ENCODE measurements at places on chromosomes 12 and 14.
A peak's percentile ranks its signal among the peaks of the same experiment; 100 is the strongest.

DNA sequence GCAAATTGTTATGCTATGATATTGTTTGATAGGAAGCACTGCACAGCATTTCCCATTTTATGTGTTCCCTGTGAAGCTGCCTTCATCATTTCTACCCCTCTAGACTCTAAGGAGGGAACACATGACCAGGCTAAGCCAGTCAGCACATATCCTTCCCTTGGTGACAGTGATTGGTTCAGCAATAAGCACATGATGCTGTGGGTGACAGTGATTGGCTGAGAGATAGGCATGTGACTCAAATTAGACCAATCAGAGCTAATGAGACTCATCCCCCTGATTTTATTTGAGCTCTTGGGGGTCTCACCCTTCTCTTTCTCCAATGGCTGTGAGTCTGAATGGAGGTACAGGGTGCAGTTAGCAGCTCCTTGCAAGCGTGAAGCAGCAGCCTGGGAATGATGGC, 195.2 kb downstream of the NUAK1 start:
- DNase-seq = no peak

- DNase-seq = peak; percentile 79
These were observed 13.7 kb downstream of the TRMT61A start for GRCh38 chr14:103542605-103543088.

DNA sequence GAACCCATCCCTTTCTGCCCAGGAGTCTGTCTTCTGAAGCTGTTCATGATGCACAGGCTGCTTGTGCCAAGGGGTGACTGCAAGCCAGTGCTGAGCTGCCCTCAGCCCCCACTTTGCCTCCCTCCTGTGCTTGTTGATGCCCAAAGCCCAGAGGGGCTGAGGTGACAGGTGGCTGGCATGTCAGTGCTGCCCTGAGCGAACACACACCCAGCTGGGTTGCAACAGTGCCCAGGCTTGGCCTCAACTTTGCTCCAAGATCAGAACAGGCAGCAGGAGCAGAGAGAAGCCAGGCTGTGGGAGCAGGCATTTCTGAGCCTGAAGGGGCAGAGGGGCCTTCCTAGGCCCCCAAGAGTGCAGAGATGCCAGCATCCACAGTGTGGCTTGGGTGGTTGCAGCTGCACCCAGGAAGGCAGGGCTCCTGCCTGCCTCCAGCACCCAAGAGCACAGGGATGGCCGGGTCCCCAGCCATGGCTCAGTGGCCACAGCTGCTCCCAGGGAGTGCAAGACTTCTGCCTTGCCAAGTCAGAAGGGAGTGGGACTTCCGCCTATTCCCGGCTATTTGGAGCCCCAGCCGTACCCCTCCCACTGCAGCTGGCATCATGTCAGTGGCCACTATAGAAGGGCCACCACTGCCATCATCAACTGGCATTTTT, 83.1 kb downstream of the SLC16A7 start:
- no peak for DNase-seq

DNA sequence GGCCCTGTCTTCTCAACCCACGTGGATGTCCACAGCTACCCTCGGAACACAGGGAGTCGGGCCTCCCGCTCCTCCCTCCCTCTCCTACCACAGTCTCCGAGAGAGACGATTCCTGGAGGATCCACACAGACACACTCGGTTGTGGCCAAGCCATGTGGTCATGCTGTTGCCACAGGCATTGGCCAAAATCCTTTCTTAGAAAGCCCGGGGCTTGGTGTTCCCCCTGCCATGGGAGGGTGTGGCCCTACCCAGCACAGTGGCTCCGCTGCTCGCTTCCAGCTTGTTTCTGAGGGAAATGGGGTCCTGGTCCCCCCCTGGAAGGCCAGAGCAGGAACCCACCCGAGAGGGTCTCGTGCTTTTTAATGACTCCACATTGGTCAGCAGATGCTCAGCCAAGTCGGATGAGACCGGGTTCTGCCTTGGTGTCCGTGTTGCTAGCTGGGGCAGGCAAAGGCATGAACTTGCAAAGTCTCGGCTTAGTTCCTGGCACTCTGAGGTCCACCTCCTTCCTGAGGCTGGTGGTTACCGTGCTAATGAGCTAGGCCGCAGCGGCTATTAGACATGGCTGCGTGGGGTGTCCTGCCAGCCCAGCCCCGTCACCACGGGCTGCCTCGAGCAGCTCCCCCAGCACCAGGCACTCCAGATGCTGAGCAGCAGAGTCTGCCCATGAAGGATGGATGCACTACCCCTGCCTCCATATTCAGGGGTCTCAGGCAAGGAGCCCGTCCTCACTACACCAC, 46.8 kb upstream of the MEG3 start:
- DNase-seq = no peak

GRCh38 chr14:94368243-94368590, 20.2 kb downstream of the SERPINA1 start:
- DNase-seq = no peak

- no peak for DNase-seq
These were observed 223.8 kb upstream of the FSCB start for GRCh38 chr14:44730860-44731259.

All from right forelimb (tissue), 1 donor.